ENCODE measurements at places on chromosomes 1 and 21.

GRCh38 chr1:43743206-43743605, 35.9 kb downstream of the ST3GAL3 start:
- no peak for DNase-seq

GRCh38 chr1:36894824-36895223, 139.5 kb downstream of the GRIK3 start:
- DNase-seq: no peak

- no peak for DNase-seq
Observed at GRCh38 chr1:114551400-114551799, 30.0 kb downstream of the BCAS2 start.

DNA sequence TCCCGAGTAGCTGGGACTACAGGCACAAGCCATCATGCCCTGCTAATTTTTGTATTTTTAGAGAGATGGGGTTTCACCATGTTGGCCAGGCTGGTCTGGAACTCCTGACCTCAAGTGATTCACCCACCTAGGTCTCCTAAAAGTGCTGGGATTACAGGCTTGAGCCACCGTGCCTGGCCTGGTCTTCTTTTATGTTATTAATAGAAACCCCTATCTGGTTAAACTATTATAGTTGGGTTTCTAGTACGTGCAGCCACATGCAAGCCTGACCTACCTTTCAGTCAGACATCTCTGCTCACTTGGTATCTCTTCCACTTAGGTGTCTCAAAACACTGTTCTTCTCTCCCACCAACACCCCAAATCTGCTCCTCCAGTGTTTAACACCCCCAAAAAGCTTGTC, 34.4 kb downstream of the PSEN2 start:
- DNase-seq: no peak

DNA sequence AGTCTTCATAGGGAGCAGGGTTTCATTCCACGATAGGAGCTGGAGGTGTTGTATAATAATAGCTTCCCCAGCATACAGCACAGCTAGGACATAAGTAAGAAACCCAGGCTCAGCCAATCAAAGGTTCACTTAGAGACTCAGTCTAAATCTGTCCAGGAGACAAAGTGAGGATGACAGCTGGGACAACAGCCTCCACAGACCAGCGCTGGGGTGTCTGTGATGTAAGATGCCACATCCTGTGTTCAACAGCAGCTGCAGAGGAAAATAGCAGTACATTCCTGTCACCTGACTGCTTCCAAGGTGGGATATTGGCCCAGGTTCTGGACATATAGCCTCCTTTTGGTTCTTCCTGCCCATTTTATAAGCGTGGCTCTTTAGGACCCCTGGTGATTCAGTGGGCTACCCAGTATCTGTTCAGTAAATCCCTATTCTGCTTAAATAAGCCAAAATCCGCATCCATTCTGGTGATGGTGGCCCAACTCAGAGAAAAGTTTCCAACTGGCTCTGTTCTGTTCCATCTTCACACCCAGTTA, 176.8 kb upstream of the SYT6 start:
- no peak for DNase-seq

DNA sequence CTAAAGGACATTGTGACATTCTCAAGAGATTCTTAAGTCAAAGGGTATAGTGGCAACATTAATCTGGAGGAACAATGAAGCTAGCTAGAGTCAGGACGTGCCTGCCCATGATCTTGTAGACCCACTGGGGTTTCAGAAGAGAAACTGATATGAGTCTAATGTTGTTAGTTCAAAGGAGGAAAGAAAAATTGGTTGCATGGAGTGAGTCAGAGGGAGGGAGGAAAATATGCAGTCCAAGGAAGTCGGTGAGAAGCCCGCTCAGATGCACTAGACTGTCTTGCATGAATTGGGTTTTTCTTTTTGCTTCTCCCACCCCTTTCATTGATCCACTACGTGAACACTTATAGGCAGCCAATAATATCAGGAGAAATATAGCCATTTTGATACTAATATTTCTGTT, 53.8 kb upstream of the SYT14 start:
- no peak for DNase-seq

DNA sequence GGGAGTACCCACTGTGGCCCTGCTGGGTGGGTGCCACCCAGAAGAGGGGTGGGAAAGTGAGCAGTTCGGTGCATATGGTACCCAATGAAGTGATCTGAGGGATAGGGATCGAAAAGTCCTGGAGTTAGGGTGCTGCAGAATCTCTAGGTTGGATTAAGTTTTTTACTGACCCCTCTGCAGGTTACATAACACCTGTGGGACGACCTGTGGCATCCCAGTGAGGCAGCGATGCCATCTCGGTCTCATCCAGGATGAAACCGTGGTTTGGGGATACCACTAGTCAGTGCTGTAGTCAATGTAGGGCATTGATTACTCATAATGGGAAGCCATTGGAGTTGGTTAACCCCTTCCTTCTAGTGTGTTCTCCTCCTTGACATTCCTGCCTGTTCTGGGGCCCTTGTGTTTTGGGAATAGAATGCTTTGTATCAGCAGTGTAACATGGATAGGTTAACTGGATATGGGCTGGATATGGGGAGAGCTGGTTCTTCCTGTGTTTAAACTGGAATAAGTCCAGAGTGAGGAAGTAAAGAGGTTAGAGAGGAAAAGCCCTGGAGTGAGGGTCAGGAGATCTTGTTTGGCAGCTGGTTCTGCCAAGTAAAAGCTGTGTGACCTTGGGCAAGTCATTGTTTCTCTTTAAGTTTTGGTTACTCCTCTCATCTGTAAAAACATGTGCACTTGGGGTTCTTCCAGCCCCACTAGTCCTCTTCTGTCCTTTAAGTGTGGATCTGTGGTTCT, 42.8 kb upstream of the ATF3 start:
- no peak for DNase-seq

GRCh38 chr1:70764747-70765146, 282.9 kb downstream of the PTGER3 start:
- DNase-seq: no peak

DNA sequence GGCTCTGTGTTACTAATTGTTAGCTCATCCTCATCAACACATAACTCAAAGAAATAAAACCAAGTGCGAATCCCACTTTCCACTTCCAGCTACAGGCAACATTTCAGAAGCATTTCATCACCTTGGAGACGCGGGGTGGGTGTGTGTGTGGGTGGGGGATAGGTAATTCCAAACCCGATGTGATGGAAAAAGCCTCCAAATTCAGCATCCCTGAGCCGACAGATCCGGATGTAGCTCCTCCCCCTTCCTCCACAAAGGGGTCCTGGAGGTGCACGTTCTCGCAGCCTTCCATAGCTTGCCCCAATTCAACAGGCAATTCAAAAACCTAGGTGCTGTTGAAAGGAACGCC, 486 bp downstream of the HSPA13 start:
- no peak for DNase-seq

DNA sequence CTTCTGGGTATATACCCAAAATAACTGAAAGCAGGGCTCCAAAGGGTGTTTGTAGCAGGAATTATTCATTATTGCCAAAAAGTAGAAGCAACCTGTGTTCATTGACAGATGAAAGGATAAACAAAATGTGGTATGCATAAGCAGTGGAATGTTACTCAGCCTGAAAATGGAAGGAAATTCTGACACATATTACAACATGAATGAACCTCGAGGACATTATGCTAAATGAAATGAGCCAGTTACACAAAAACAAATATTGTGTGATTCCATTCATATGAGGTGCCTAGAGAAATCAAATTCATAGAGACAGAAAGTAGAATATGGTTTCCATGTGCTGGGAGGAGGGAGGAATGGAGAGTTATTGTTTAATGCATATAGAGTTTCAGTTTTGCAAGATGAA, 86.3 kb upstream of the ARTN start:
- DNase-seq: no peak

DNA sequence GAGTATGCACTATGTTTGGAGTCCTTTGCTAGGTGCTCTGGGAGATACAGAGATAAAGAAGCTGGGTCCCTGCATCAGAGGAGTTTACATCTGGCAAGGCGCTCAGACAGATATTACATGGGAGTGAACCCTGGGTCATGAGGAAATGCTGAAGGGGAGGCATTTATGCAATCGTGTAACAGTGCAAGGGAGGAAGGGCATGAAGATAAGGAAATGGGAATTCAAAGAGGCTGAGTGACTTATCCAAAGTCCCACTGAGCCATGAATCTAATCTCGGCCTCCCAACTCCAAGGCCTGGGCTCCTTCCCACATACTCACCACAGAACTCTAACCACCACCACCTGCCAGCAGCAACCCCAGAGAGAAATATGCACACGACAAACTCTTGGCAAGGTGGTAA, 51.6 kb downstream of the FAM163A start:
- DNase-seq: no peak

DNA sequence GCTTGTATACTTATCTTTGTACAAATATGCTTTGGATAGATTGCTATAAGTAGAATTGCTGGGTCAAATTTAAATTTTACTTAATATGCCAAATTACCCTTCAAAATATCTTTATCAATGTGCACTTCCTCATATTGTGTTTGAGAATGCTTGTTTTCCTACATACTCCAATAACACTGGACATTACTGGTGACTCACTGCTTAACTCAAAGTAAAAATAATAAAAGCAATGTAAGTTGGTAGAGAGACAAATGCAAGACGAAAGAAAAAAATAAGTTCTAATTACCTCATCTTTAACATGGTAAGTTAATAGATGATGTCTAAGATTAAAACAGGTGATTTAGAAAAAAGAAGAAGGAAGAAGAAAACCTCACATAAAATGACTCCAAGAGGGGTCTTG, 7.9 kb upstream of the SH3GLB1 start:
- DNase-seq: no peak

GRCh38 chr1:244006961-244007360, 44.1 kb upstream of the ZBTB18 start:
- no peak for DNase-seq

DNA sequence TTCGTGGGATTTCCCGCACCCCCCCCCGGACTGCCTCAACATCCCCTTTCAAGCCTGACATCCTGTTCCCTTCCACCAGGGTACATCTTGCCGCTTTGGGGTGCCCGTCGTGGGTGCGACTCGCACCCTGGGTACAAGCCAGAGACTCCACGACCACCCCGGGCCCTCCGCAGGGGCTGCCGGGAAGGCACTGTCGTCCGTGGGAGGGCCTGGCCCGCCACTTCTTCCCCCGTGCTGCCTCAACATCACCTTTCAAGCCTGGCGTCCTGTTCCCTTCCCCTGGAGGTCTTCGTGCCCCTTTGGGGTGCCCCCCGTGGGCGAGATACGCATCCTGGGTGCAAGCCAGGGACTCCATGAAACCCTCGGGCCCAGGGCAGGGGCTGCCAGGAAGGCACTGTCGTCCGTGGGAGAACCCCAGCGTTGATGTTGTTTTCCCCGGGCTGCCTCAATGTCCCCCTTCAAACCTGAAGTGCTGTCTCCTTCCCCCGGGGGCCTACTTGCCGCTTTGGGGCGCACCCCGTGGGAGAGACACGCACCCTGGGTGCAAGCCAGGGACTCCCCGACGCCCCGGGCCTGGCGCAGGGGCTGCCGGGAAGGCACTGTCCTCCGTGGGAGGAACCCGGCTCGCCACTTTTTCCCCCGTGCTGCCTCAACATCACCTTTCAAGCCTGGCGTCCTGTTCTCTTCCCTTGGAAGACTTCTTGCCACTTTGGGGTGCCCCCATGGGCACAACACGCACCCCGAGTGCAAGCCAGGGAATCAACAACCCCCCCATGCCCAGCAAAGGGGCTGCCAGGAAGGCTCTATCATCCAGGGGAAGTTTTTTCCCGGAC, 138.6 kb downstream of the LIPI start:
- no peak for DNase-seq

DNA sequence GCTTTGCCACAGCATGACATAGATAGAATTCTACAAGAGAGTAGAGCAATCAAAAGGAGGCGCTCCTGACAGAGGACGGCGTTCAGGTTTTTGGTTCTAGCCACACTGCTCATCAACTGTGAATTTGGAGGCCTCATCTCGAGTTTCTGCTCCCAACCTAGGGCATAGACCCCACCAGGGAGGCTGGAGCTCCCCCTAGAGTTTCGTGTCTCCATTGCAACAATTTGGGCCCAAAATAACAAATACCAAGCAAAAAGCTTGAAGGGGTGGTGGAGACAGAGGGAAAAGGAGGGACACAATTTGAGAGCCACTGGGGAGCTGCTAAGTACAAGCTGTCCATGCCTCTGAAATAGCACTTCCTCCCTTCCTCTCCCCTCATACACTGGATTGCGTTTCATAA, 297.0 kb downstream of the GPATCH2 start:
- no peak for DNase-seq

GRCh38 chr1:6731905-6732304, 30.3 kb upstream of the DNAJC11 start:
- DNase-seq: no peak

- DNase-seq: no peak
Observed at GRCh38 chr1:166272851-166273250, 106.0 kb upstream of the FAM78B start.

DNA sequence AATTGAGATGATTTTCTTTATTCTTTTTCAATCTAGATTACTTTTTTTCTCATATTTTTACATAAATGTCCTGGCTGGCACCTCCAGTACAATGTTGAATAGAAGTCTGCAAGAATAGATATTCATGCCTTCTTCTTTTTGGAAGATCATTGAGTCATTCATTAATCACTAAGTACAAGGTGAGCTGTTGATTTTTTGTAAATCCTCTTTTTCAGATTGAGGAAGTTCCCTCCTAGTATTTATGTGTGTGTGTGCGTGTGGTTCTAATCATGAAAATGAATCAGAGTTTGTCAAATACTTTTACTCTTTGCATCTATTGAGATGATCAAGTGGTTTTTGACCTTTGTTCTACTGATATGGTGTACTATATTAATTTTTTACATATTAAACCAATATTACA, 859.3 kb downstream of the KCNT2 start:
- no peak for DNase-seq

GRCh38 chr1:23216771-23217420, 406 bp downstream of the HTR1D start:
- DNase-seq: no peak

- DNase-seq: no peak
Observed at GRCh38 chr1:85462931-85463649, 1.9 kb downstream of the DDAH1 start.

GRCh38 chr1:39322431-39322830, 117.9 kb downstream of the MACF1 start:
- DNase-seq: no peak

GRCh38 chr1:163290025-163290640, 31.6 kb upstream of the NUF2 start:
- DNase-seq: peak; percentile 15

DNA sequence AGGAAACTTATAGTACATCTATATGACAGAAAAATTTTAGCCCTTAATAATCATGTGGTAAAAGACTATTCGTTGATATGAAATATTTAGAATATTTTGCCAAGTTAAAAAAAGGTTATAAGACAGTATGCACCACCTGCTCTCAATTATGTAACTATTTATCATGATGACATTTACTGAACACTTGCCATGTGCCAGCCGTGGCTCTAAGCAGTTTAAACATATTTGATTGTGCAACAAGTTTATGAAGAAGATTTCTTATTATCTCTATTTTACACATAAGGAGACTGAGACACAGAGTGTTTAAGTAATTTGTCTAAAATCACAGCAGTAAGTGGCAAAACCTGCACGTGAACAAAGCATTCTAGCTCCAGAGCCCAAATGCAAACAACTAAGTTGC, 199.3 kb upstream of the JUN start:
- DNase-seq: peak; percentile 21

DNA sequence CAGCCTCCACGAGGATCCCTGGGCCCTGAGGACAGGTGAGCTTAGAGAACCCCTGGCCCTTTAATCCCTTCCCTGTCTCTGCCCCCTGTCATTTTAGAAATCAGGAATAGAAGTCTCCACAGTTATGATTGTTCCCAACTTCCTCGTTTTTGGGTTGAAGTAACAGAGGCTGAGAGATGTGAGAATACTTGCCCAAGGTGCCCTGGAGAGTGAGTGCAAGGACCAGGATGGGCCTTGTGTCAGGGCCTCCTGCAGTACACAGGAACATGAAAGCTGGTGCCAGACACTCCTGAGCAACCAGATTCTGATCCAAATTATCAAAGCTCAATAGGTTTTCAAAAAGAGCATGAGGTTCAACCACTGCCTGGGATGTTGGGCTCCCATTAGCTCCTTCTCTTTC, 10.1 kb downstream of the HLX start:
- no peak for DNase-seq
